Motor neuron (in vitro differentiated cells): ENCODE measurements at places on chromosomes 12 and 14. TPM values are rescaled to one million over a fixed set of nuclear protein-coding genes. Genes with fewer than 3 reads are reported as not detected.

The ARMH4 gene
- 0.70 and 1.0 TPM in 2 replicates for total RNA-seq

The NIN gene
- 76.4 TPM in 2 replicates for total RNA-seq

The CLEC4A gene
- 0.90 and 1.9 TPM in 2 replicates for total RNA-seq

The RDH16 gene
- total RNA-seq: 0.81 and 1.3 TPM in 2 replicates

The SPRING1 gene
- 13.4 and 17.0 TPM in 2 replicates for total RNA-seq

The TPH2 gene
- total RNA-seq: 0.40 and 0.89 TPM in 2 replicates

The R3HDM2 gene
- 14.7 and 17.2 TPM in 2 replicates for total RNA-seq

The NFKBIA gene
- 147 and 157 TPM in 2 replicates for total RNA-seq

The C1S gene
- total RNA-seq: 34.2 and 107 TPM in 2 replicates

The PNMA1 gene
- 22.2 and 25.5 TPM in 2 replicates for total RNA-seq

The FGF23 gene
- total RNA-seq: 0.27 and 0.46 TPM in 2 replicates

The TRPV4 gene
- total RNA-seq: not detected in 2 replicates
